ENCODE measurements at places on chromosomes 5 and 9.

DNA sequence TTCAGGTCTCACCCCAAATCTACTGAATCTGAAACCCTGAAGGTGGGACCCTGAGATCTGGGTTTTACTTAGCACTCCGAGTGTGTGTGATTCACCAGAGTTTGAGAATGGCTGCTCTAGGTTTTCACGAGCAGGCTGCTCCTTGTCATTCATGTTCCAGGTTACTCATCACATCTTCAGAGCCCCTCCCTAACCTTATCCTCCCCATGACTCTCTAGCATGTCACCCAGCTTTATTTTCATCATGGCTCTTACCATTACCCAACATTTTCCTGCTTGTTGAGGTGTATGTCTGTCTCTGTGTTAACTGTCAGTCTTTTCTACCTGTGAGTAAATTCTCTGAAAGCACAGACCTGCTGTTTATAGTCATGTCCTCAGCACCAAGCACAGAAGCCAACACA lies 319.2 kb downstream of the NSG2 start:
- DNase-seq, result no peak

DNA sequence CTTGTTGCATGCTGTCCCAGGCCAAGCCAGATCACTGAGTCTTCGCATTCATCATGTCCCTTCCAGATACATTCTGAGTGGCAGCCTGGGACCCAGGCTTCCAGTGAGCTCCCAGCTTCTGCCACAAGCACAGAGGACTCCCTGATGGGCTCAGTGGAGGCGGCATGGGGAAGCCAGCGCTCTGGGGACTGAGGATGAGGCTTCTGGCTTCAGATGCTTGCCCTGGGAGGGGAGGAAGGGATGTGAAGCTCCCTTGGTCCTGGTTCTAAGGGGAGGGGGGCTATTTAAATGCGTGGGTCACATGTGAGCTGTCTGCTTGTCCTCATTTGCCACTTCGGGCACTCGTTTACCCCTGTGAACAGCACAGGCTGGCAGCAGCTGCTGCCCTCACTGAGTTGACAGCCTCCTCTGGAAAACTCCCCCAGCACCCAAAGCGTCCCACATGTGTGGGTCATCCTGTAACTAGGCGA lies 174.0 kb downstream of the NR3C1 start:
- DNase-seq, result no peak

- DNase-seq, result no peak
Observed at GRCh38 chr5:175638305-175638704, 19.6 kb upstream of the HRH2 start.

GRCh38 chr5:132457371-132458225 lies 33.0 kb downstream of the IRF1 start:
- DNase-seq, result no peak

- DNase-seq, result no peak
Observed at GRCh38 chr5:67014957-67015400, 181.6 kb downstream of the CD180 start.

DNA sequence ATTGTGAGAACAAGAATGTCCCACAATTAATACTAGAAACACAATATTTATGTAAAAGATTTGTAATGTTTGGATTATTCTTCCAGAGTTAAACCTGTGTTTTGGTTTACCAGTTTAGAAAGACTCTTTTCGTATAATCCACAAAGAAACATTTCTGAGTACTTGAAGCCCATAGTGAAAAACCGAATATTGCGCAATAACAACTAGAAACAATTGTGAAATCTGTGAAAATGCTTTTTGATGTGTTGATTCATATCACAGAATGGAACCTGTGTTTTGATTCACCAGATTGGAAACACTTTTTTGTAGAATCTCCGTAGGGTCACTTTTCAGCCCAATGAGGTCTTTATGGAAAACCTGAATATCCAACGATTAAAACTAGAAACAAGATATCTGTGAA lies 386.2 kb downstream of the PRDM9 start:
- DNase-seq, result no peak

Data from astrocyte of the hippocampus (primary cell).